ENCODE measurements at places on chromosomes 7 and 10.

DNA sequence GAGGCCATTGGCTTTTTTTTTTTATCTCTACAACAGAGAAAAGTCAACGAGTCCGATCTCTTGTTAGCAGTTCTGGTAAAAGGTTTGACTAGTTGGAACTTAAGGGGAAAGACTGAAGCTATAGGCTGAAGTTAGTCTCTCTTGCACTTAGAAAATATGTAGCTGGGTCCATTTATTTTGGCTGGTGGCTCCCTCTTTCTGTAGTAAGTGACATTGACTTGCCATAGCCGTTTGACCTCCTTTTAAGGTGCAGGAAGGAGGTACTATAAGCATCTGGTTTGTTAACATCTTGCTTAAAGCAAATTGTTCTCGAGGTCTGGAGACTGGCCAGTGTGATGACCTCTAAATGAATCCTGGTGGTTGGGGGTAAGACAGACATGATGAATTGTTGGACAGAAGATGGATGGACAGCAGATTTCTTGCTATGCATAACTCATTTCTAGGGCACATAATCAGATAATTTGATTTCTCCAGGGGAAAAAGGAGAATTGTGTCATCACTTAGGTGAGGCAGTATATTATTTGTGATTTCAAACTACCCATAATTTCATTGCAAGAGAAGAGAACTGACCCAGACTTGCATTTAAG lies 356.3 kb upstream of the GALNT17 start:
- DNase-seq = peak; percentile 17

- no peak for DNase-seq
These were observed 4.8 kb upstream of the ADAP1 start for GRCh38 chr7:959271-959670.

DNA sequence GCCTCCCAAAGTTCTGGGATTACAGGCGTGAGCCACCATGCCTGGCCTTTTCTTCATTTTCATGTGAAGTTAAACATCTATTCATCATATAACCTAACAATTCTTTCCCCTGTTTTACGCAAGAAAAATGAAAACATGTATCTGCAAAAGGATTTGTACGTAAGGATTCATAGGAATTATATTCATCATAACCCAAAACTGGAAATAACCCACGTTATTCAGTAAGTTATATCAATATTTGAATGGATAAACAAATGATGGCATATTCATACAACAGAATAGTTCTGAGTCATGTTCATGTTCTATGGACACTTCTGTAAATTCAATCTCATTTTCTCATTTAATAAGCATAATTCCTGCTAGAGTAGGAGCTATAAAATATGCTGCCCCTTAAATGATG lies 35.2 kb upstream of the CAV2 start:
- DNase-seq = peak; percentile 30

DNA sequence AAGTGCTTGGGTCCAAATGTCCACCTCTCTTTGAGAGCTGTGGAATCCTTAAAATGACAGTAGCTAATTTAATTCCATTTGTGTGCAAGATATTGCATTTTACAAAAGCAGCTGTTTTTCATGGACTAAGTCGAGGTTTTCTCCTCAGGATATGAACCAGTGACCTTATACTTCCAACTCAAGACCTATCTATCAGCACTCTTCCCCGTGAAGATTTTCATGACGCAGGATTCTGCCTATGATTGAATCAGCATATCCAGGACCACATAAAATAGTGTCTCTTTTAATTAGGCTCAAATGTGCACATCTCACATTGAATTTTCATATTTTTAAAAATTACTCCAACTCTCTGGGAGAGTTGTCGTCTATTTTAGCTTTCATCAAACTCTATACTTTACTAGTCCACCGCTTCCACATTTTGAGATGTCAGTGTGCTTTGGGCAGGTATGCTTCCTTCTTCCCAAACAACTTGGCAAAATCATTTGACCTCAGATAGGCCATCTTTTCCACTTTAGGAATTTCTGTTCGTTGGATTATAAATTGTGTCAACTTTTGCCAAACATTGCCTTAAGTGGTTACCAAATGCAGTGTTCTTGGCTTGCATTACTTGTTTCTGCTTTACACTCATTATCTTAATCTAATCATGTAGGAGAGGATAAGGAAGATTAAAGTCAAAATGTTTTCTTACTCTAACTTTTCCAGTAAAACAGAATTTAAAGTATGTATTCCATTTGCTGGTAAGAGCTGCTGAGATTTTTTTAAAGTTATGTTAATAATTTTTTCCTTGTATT lies 39.4 kb downstream of the SEMA3A start:
- DNase-seq = no peak

- no peak for DNase-seq
These were observed 34.4 kb downstream of the COL13A1 start for GRCh38 chr10:69835875-69836730.

GRCh38 chr10:75424571-75424970 lies 6.9 kb upstream of the LRMDA start:
- DNase-seq = no peak

DNA sequence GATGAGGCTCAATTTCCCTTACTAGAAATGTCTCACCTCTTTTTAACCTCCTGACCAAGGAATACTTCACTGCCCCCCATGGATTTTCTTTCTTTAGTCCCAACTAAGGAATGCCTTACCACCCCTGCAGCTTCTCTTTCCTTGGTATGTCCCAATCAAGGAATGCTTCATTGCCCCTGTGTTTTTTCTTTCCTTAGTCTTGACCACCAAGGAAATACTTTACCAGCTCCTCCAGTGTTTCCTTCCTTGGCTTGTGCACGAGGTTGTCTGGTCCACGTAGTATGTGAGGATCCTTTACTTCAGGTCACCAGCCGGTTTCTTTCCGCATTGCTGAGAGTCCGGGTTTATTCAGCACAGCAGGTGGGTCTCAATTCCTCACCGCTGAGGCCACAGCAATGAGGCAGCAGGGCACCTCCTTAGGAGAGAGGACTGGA lies 59.3 kb downstream of the CYP2C9 start:
- no peak for DNase-seq

- DNase-seq = no peak
These were observed 230.6 kb downstream of the REEP3 start for GRCh38 chr10:63751836-63752235.

- no peak for DNase-seq
These were observed 94.1 kb downstream of the LRRC18 start for GRCh38 chr10:48845512-48845911.

DNA sequence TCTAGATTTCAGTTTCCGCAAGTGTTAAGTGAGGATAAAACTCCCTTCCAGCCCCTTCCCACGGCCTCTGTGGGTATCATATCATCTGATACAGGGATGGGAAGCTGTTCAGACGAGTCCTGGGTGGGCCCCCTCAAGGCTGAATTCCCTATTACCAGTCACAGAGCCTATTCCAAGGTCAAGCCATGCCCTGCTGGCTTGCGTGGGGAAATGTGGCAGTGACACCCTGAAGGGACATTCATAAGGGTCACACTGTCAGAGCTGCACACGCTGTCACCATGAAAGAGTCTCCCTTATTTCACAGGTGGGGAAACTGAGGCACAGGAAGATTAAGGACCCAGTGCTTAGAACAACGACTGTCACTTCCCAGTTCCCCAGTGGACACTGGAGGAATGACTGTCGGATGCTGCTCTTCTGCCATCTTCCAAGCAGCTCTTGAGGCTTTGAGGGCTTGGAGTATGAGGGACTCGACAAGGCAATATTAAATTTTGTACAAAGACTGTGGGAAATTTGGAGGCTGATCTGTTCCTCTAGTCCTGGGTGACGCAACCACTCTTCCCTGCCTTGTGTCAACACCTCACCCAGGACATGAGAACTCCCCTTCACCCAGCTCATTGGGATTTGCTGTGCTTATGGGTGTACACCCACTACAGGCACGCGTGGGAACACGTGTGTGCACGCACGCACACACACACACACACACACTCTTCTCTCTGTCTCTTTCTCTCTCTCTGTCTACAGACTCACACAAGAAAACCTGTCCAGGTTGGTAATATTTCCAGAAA lies 386.0 kb downstream of the RPS24 start:
- DNase-seq = no peak

DNA sequence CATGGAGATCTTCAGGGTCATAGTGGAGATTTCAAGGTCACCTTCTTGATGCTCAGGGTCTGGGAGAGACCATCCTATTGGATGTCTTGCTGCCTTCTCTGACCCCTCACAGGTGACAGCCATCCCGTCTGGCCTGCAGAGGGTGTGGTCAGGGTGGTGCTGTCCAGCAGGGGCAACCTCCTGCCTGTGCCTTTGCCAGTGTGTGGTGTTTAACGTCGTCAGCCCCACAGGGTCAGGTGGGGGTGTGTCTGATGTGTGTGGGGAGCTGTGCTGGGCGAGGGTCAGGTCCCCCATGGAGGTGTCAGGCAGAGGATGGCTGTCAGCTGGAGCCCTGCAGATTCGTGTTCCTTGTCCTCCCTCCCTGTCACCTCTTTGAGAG lies 16.5 kb downstream of the ADCY1 start:
- DNase-seq = no peak

GRCh38 chr7:23672033-23672432 lies 8.0 kb upstream of the FAM221A start:
- DNase-seq = peak; percentile 14

- DNase-seq = no peak
These were observed 263.0 kb downstream of the GRID1 start for GRCh38 chr10:86103391-86104101.

- no peak for DNase-seq
These were observed 83.2 kb downstream of the ARMH3 start for GRCh38 chr10:101972761-101973160.

DNA sequence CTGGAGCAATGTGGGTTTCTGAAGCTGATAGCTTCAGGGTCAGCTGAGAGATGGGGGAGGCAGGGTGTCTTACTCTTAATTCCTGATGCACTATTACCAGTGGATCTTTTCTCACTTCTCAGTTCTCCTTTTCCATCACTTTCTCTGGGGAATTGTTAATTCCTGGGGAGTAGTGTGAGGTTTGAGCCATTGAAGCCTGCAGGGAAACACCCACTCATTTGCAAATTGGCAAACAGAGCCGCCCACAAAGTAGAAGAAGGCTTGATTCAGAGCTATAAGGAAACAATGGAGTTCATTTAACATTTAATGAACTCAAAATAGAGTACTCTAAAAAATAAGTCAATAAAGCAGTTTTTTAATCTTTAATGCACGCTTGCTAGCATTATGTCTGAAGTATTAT lies 4.3 kb upstream of the TECTB start:
- DNase-seq = no peak

- DNase-seq = no peak
These were observed 22.3 kb downstream of the AMZ1 start for GRCh38 chr7:2710286-2710655.

- peak; percentile 79 for DNase-seq
These were observed 56.8 kb upstream of the DGKI start for GRCh38 chr7:137903382-137904169.

DNA sequence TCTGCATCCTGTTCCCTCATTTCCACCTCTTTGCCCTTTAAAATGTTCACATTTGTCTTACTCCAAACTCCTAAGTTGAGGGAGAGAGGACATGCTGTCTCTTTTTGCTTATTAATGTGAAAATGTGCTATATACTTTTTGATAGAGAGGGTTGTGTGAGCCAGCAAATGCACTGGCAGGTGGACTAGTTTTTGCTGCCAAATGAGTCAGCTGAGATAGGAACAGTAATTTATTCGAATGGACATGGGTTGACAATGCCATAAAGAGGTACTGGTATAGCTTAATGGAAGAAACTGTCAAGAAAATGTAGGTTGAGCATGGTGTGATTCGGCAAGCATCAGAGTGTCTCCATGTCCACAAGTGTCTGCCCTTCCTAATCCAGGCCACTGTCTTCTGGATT lies 9.2 kb upstream of the TRUB1 start:
- DNase-seq = no peak

GRCh38 chr7:121440857-121441503 lies 44.9 kb upstream of the FAM3C start:
- no peak for DNase-seq

DNA sequence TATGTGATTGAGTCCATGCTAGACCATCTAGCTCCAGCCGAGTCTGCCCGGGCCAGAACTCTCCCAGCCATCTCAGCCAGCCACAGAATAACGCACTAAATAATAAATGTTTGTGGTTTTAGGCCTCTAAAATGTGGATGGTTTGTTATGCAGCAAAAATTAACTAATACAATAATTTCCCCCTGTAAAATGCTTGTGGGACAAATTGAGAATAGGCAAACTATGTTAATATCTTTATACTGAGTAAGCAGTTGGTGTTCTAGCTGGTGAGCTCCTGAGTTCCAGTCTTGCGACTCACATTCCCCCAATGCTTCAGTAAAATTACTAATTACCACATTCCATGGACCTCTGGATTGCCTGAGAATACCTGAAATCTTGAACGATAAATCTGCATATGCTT lies 316.8 kb upstream of the NFE2L3 start:
- peak; percentile 59 for DNase-seq

DNA sequence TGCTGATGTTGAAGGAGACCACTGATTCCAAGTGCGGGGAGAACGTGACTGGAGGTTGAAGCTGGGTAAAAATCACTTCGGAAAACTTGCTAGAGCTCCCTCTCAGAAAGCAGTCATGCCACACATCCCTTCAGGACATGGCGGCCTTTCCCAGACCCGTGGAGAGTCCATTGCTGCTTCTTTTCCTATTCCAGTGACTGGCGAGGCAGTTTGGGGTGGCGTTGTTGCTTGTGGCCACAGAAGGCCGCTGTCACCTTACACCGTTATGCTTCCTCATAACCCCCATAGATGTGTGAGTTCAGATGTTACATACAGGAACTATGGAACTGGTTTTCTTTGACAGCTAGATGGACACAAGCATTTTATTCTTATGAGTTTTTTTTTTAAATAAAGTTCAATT lies 235.6 kb upstream of the POM121L12 start:
- no peak for DNase-seq

DNA sequence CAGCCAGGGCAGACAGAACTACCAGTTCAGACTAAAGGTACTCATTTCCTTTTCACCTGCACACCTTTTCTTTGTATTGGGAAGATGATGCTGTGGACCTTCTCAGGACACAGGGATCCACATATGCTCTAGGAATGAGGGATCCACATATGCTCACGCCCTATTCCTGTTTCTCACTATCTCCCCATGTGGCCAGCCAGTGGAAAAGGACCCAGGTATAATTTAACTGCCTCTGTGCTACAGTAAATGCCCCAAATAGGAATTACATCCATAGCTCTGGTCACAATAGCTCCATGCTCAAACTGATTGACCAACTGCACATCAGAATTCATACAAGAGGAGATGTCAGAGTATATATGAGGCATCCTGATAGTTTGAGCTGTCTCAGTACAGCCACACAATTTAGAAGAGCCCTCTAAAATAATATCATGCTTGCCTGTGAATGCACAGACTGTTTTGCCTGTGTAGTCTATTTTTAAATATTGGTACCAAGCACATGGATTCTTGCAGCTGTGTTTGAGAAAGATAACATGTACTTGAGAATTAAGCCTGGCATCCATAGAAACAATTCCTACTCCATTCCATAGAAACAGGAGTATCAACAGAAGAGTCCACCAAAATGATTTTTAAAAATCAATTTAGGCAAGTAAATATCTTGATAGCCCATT lies 43.7 kb downstream of the CTTNBP2 start:
- DNase-seq = peak; percentile 6

Data from ELR (cell line).